ENCODE measurements at places on chromosomes 12 and 14.

DNA sequence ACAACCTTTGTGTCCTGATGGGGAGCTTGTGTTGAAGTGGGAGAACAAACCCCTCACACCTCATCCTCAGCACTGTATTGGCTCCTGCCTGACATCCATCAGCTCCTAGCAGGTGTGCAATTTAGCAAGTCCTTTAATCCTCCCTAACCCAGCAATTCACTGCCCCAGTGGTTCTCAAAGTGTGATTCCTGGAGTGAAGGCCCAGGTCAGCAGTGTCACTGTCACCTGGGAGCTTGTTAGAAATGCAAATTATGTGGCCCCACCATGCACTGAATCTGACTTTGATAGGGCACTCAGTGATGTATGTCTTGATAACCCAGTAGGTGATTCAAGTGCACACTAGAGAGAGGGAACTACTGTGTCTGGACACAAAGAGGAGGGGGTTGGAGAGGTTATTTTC is 133.6 kb downstream of the FGD4 start:
- no peak for DNase-seq

DNA sequence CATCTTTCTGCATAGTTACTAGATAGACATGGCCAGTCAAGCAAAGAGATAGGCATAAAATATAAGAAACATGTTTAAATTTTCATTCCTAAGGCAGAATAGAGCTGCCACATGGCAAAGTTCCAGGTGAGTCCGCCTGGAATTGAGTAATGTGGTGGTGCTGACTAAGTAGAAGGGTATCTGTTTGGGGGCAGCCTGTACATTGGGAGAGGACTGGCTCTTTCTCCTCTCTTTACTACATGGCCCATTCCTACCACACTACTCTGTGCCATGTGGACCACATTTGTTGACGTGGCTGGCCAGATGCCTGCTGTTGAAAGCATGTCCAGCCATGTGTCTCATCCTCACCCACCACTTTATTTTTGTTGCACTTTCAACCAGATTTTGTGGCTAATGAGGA is 354.0 kb downstream of the ETNK1 start:
- DNase-seq, result no peak

GRCh38 chr14:62691647-62692489 is 353.4 kb downstream of the KCNH5 start:
- no peak for DNase-seq

DNA sequence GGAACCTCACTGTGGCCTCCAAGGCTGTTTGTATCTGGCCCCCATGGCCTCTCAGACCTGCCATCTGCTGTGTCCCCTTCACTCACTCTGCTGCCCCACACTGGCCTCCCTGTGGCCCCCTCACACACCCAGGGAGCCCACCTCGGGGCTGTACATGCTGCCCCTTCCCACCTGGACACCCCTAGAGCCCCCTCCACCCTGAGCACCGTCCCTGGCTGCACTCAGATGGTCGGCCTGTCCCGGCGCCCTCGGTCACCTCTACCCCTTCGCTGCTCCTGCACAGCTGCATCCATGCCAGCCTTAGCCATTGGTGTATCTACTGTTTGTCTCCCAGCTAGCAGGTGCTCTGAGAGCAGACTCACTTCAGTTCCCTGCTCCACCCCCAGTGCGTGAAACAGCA is 144.4 kb downstream of the RIMBP2 start:
- no peak for DNase-seq

DNA sequence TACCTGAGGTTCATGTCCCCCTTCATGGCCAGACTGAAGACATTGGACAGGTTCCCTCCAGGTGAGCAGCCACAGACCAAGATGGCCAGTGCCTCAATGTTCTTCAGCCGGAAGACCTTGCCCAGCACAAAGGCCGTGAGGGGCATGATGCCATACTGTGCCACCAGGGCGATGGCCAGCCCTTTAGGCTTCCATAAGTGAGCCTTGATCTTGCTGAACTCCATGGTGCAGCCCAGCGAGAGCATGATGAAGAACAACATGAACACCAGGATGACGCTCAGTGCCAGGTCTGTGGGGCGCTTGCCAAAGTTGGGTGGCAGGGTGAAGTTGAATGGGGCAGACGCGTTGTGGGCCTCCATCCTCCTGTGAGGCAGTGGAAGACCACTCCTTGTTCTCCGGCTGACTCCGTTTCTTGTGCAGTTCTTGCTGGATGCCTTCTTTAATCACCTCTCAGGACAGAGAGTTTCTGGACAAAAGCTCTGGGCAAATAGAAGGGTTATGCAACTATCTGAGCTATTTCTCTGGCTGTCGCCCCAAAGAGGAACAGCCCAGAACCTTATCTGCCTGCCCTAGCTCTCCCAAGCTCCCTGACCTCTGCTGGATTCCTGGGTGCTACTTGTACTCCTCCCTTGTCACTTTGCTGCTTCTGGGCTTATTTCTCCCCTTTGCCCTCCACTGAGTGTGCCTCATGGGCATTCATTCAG is at the start of gene SLC10A1:
SLC10A1 (minus strand) TSS at position 445 of the 704 bp plus-strand sequence; CDS start at position 359, 86 bp downstream.
- no peak for DNase-seq

GRCh38 chr12:63304887-63305316 is 153.9 kb upstream of the AVPR1A start:
- DNase-seq, result no peak

DNA sequence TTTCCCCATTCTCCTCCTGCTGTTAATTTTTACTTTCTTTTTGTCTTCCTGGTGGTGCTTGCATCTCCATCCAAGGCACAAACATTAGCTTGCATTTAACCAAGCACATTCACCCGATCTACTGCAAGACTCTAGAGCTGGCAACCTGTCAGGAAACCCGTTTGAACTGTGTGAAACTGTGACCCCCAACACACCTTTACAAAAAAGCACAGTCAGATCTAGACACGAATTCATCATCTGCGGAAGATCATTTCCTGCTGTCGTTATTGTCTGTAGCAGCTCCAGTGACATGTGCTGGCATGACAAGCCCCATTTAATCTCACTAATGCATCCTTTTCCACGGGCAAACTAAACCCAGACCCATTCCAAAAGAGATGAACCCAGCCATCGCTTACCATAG is 340.5 kb downstream of the VRK1 start:
- DNase-seq, result no peak

- DNase-seq, result no peak
Observed at GRCh38 chr12:54977857-54978256, 6.7 kb downstream of the TESPA1 start.

GRCh38 chr12:48281811-48282210 is 68.9 kb downstream of the ZNF641 start:
- DNase-seq, result no peak

GRCh38 chr12:103547929-103548328 is 39.1 kb upstream of the STAB2 start:
- peak; percentile 77 for DNase-seq

GRCh38 chr12:114665411-114666260 is 18.3 kb downstream of the TBX3 start:
- no peak for DNase-seq

GRCh38 chr12:116160231-116160630 is 117.3 kb downstream of the MED13L start:
- no peak for DNase-seq

GRCh38 chr12:22477894-22478287 is 66.5 kb downstream of the C2CD5 start:
- no peak for DNase-seq

DNA sequence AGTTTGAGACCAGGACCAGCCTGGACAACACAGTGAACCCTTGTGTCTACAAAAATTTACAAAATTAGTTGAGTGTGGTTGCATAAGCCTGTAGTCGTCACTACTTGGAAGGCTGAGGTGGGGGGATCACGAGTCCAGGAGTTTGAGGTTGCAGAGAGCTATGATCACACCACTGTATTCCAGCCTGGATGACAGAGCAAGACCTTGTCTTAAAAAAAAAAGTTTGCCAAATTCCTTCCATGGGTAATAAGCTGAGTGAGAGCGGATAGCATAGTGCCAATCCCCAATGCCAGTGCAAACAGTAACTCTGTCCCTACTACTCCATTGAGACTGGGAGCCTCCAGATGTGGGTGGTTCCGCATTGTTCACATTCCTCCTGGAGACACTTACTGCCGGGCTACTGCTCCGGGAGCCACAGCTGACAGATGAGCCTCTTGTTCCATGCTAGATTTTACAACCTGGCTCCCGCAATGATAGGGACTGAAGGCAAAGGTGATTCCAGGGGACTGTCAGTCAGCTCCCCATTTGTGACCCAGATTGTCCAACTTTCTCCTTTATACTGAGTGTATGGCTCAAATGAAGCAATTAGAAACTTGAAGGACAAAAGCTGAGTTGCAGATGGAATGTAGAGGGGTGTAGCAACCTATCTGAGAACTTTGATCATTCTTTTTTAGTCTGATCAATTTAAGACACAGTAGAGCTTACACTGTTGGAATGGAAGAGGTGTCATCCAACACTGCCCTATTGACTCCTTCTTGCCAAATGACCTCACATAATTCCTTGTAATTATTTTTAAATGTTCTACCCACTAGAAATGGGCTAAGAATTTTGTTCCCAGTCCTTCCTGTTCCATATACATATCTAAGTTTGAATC is 13.4 kb upstream of the FRMD6 start:
- no peak for DNase-seq

- DNase-seq, result no peak
Observed at GRCh38 chr12:108109504-108109903, 19.6 kb upstream of the WSCD2 start.

GRCh38 chr14:61222388-61222787 is 58.8 kb downstream of the TMEM30B start:
- no peak for DNase-seq

DNA sequence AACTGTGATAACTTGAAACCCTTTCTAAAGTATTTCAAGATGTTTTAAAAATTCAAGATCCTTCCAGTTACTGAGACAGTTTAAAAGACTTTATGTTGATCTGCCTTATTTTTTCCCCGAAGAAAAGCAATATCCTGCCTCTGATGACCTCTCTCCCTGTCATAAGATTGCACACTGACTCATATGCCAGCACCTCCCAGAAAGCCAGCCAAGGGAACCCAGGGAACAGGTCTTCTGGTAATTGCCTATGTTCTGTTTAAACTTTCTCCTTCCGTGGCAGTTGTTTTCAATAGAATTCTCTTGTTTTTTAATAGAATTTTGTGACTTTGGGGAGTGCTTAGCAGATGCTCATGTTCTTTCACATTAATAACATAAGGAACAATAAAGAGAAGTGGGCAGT is 300.2 kb upstream of the PRKD1 start:
- no peak for DNase-seq

DNA sequence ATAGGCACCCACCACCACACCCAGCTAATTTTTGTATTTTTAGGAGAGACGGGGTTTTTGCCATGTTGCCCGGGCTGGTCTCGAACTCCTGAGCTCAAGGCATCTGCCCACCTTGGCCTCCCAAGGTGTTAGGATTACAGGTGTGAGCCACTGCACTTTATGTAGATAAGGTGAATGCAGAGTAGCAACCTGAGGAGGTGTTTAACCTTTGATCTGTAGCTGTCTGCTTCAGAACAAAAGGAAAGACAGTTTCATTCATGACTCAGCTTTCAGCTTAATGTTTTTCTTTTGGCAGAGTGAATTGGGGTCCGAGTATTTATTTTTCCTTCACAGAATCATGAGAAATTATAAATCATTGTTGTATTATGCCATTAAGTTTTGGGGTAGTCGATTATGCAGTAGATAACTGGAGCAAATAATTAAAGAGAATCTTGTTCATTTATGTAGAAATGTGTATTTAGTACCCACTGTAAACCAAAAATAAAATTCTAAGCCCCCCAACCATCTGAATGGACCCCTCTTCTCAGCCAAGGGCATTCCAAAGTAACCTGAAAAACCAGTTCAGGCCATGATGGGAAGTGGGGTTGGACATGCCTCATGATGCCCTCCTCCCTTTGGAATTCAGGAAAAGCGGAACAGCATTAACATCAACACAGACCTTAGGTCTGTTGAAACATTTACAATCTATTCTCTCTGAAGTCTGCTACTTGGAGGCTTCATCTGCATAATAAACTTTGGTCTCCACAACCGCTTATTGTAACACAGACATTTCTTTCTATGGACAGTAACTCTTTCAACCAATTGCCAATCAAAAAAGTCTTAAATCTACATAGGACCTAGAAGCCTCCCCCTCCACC is 10.7 kb upstream of the STX2 start:
- no peak for DNase-seq

- DNase-seq, result no peak
Observed at GRCh38 chr12:116945886-116946550, 35.3 kb downstream of the FBXW8 start.

DNA sequence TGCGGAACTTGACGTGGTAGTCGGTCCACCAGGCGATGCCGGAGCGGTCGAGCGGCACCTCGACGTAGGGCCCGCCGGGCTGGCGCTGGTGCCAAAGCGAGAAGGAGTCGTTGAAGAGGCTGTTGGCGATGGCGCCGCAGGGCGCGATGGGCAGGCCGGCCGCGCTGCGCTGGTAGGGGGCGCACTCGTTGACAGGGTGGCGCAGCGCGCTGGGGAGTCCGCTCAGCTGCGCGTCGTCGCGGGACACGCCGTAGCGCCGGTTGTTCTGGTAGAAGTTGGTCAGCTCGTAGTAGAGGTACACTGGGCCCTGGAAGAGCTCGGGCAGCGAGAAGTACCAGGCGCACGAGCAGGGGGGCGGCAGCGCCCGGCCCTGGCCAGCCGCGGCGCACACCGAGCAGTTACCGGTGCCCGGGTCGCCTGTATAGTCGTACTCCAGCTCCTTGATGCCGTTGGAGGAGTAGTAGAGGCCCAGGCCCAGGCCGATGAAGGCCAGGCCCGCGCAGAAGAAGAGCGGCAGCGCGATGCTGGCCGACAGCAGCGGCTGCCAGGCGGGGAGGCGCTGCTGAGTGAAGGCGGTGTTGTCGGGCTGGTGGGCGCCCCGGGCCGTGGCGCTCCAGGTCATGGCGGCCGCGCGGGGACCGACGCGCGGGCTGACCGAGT is 482 bp downstream of the TMEM30B start:
- peak; percentile 67 for DNase-seq

- no peak for DNase-seq
Observed at GRCh38 chr12:7937833-7938506, 2.0 kb upstream of the SLC2A3 start.

DNA sequence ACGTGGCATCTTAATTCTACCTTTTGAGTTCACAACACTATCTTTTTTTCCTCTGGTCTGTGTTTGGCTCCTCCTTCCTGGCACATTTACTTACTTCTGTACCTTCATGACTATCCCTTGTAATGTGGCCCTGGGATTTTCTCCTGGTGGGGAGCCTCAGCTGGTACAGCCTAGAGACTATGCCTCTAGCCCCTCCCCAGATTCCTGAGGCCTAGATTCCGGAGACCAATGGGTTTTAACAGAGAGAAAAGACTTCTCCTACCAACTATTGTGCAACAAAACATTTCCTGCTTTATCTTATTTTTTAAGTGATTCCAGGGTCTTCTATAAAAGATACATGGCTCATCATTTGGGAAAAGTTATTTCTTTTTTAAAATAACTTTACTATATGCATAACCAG is 216.2 kb upstream of the KRR1 start:
- no peak for DNase-seq

DNA sequence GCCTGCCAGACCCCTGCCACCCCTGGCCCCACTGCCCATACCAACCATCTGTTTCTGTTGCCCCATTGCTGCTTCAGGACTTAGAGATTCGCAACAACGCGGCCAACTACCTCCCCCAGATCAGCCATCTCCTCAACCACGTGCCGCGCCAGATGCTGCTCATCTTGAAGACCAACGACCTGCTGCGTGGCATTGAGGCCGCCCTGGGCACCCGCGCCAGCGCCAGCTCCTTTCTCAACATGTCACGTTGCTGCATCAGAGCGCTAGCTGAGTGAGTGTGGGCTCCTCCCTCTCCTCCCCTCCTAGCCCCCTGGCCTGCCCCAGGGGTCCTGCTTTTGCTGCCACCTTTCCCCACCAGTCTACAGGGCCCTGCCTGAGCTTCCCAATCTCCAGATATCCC is 131.5 kb downstream of the ADCK1 start:
- DNase-seq, result no peak

All from NCI-H1930 (cell line).